ENCODE measurements at places on chromosomes 5 and 9. TPM values are rescaled to one million over a fixed set of nuclear protein-coding genes. Genes with fewer than 3 reads are reported as not detected.

Gene NOXA1
- total RNA-seq, result 2.0 TPM

Gene SPAG8
- total RNA-seq, result 3.4 TPM

Gene GFI1B
- total RNA-seq, result 0.27 TPM

Gene NNT
- 656 TPM for total RNA-seq

Gene PCDHGC4
- 1.8 TPM for total RNA-seq

Gene LHX2
- total RNA-seq, result not detected

Gene DND1
- 0.47 TPM for total RNA-seq

Gene STRBP
- 26.4 TPM for total RNA-seq

Gene FAM120AOS
- 27.3 TPM for total RNA-seq

Gene NR4A3
- total RNA-seq, result 6.2 TPM

Gene FRRS1L
- 2.5 TPM for total RNA-seq

Gene FGF1
- 59.9 TPM for total RNA-seq

Gene DOK3
- total RNA-seq, result 3.3 TPM

Gene GPR150
- 0.14 TPM for total RNA-seq

Gene CYLC2
- not detected for total RNA-seq

Gene C5orf52
- total RNA-seq, result not detected

Gene SH3GLB2
- total RNA-seq, result 33.9 TPM

Gene ANKRD34B
- total RNA-seq, result not detected

Measured in left ventricle myocardium inferior (tissue), 1 donor.